ENCODE measurements at places on chromosomes 12 and 14.

GRCh38 chr14:69848156-69848555 is 31.1 kb upstream of the SMOC1 start:
- no peak for DNase-seq

DNA sequence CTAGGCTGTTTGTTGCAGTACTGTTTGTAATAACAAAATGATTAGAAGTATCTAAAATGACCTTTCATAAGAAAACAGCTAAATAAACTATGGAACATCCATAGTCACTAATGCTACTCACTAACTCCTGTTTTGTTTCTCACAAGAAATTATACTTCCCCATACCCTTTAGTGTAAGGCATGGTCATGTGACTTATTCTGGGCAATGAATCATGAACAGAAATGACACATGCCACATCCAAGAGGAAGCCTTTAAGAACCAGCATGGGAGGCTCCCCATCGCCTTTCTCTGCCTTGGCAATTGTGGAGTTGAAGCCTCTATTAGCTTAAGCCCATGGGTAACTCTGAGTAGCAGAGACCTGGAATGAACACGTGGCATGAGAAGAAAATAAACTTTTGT is 49.3 kb downstream of the KSR2 start:
- DNase-seq, result no peak

DNA sequence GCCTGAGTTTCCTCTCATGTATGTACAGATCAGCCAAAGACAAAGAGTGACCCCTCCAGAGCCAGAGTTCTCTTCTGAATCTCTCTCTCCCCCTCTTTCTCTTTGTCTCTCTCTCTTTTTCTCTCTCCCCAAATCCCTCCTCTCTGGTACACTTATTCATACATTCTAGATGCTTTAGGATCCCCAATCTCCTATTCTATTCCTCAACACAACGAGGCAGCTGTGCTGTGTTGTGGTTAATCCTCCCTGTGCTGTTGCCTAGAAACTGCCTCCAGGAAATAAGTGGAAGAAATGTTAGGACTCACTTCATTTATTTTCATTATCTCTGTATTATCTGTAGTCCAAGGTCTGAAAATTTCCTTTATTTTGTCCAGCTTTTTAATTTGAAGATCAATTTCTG is 350.5 kb upstream of the OR4E1 start:
- no peak for DNase-seq

DNA sequence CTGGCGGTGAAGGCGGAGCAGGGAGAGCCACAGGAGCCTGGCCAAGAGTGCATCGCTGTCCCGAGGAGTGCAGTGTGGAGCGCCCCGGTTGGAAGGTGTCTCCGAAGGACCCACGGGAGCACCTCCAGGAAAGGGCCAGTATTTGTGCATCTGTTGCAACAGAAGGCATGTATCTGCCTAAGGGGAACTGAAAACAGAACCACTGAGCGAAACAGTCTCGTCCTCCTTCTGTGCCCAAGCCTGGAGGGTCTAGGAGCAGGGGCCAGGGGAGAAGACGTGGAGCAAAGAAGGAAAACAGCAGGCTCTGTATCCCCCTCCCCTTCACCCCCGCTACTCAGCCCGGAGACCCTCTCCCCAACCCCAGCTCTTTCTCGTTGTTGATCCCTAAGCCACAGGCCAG is 5.3 kb upstream of the LRRC10 start:
- no peak for DNase-seq

- no peak for DNase-seq
Measured at GRCh38 chr12:108633534-108634248, at the start of gene SELPLG. SELPLG (minus strand) TSS chr12:108633894; CDS start chr12:108624307, 9,587 bp downstream.

DNA sequence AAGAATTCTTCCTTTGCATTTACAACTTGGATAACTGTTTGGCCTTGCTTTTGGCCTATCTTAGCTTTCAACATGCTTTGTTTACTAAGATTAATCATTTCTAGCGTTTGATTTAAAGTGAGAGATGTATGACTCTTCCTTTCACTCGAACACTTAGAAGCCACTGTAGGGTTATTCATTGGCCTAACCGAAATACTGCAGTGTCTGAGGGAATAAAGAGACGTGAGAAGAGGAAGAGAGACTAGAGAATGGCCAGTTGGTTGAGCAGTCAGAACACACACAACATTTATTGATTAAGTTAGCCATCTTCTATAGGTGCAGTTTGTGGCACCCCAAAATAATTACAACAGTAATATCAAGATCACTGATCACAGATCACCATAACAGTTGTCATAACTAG is 62.3 kb upstream of the CCDC175 start:
- DNase-seq, result no peak

DNA sequence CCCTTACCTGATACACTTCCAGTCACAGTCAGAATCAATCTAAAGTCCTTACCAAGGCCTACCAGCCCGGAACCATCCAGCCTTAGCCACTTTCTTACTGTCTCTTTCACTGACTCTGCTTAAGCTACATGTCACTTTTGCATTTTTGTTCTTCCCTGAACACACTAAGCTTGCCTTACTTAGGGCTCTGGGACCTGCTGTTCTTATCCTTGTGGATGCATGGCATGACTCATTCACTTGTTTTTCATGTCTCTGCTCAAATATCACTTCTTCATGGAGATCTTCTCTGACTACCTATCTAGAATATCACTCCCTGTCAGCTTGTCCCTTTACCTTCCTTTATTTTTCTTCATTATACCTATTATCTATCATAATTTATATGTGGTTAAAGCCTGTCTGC is 65.6 kb upstream of the ZDHHC17 start:
- DNase-seq, result no peak

DNA sequence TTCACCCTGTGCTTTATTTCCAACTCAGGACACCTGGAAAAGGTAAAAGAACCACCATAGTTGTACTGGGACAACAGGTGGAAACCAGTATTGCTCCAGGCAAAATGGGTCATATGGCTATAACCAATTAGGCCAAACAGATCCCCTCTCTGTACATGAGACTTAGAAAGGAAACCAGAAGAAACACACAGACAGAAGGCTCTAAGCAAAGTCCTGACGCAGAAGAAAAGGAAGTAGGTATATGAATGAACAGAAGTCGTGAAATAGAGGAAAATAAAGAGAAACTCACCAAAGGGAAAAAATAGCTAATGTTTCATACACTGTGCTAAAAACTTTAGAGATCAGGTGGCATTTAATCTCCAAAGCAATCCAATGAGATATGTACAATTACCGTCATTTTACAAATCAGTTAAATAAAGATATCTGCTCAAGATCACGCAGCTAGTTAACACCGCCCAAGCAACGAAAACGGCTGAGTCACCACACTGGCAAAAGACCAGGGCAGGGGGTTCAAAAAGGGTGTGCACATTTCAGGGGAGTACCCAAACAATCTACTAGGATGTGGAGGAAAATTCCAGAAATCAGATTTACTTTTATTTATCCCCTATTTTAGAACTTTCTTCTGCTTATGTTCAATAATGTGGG is 82.3 kb downstream of the ITPR2 start:
- no peak for DNase-seq

GRCh38 chr12:24948757-24949722 is at the start of gene BCAT1:
BCAT1 (minus strand) TSS chr12:24949101; CDS start chr12:24948932, 169 bp downstream.
- DNase-seq, result peak; percentile 31

GRCh38 chr12:25307818-25308217 is 57.1 kb upstream of the KRAS start:
- no peak for DNase-seq

DNA sequence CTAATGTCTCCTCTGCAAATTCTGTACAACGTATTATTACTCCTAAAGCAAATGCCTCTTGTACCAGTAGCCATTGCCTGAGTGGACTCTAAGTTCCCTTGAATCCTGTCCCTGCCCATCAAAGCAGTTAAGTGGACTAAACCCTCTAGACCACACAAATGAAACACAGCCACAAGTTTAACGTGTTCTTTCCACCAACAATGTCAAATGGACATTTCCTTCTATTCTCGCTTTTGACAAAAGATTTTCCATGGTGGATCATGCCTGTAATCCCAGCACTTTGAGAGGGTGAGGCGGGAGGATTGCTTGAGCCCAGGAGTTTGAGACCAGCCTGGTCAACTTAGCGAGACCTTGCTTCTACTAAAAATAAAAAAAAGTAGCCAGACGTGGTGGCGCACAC is 15.9 kb downstream of the CCDC88C start:
- DNase-seq, result no peak

GRCh38 chr12:8943565-8944186 is 5.8 kb downstream of the M6PR start:
- no peak for DNase-seq

- no peak for DNase-seq
Measured at GRCh38 chr14:100609331-100609870, 22.2 kb upstream of the BEGAIN start.

DNA sequence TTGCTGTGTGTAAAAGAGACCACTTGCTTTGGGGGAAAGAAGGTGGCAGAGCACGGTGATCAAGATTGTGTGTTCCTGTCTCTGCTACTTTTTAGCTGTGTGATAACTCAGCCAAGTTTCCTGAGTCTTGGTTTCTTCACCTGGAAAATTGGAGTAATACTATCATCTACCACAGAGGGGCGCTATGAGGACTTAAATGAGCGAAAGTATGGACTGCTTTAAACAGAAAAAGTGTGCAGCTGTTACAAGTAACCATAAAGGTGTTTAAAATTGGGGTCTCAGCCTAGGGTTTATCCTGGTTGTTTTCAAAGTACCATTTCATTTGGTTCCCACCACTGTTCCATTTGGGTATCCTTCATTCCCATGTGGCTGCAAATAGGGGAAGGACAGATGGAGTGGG is 65.9 kb upstream of the WSCD2 start:
- no peak for DNase-seq

DNA sequence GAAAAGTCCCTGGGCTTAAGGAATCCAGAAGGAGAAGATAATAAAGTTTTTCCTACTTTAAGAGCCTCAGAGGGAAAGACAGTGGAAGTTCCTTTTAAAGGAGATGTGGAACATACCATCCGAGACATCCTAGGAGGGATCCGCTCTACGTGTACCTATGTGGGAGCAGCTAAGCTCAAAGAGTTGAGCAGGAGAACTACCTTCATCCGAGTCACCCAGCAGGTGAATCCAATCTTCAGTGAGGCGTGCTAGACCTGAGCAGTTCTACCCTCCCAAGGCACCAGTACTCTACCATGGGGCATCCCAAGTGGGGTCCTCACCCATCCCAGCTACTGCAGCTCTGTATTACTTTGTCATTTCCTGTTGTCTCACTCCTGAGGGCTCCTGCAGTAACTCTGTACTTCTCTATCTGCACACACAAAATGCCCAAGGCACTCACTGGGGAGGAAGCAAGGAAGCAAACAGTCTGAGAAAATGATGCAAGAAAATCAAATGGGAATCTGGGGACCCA is 3.8 kb downstream of the TINF2 start:
- no peak for DNase-seq

GRCh38 chr12:50057000-50057841 is at the start of gene ASIC1:
ASIC1 (plus strand) TSS chr12:50057596; CDS start chr12:50058767, 1,171 bp downstream.
- peak; percentile 38 for DNase-seq

- DNase-seq, result no peak
Measured at GRCh38 chr12:12294215-12295005, 27.6 kb upstream of the LRP6 start.

DNA sequence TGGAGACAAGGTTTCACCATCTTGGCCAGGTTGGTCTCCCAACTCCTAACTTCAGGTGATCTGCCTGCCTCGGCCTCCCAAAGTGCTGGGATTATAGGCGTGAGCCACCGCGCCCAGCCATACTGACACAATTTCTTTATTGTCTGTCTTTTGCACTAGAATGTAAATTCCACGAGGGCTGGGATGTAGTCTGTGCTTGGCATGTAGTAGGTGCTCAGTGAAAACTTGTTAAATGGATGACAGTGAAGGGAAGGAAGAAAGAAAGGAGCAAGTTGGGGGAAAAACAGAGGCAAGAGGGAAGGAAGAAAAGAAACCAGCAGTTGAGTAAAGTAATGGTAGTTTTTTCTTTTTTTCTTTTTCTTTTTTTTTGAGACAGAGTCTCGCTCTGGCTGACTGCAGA is 53.1 kb downstream of the LIMA1 start:
- no peak for DNase-seq

GRCh38 chr14:104506461-104507253 is 72.9 kb upstream of the C14orf180 start:
- DNase-seq, result no peak

DNA sequence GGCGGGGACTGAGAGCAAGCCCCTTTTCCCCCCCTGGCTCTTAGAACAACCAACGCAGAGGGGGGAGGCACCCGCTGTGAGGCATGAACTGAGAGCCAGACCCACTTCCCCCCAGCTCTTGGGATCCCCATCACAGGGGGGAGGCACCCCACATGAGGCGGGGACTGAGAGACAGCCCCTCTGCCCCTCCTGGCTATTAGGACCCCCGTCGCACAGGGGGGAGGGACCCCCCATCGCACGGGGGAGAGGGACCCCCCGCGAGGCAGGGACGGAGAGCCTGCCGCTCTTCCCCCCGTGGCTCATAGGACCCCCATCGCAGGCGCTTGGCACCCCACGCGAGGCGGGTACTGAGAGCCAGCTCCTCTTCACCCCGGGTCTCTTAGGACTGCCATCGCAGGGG is 195.8 kb upstream of the PZP start:
- DNase-seq, result no peak

GRCh38 chr12:87827638-87828264 is 201.4 kb downstream of the C12orf50 start:
- no peak for DNase-seq

- no peak for DNase-seq
Measured at GRCh38 chr12:4293966-4294505, 20.5 kb downstream of the CCND2 start.

DNA sequence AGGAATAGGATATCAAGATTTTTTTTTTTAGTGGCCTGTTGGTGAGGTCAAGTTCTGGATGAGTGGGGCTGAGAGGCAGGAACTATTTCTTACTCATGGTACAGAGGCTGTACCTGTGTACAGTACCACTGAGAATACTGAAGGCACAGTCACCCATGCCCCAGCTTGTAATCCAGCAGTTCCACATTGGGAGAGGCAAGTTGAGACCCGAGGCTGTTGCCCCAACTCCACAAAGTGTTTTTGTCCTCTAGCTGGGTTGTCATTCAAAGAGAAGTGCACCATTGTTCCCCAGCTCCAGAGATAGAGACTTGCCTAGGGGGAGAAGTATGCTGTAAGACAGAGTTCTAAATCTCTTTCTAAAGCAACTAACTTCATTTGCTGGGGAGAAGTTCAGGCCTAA is 38.7 kb downstream of the ARID2 start:
- DNase-seq, result no peak

GRCh38 chr12:26821212-26821701 is 11.7 kb downstream of the ITPR2 start:
- DNase-seq, result no peak

GRCh38 chr12:82930301-82930700 is 243.6 kb downstream of the TMTC2 start:
- DNase-seq, result no peak

- DNase-seq, result no peak
Measured at GRCh38 chr12:12357719-12358461, 1.0 kb downstream of the BORCS5 start.

DNA sequence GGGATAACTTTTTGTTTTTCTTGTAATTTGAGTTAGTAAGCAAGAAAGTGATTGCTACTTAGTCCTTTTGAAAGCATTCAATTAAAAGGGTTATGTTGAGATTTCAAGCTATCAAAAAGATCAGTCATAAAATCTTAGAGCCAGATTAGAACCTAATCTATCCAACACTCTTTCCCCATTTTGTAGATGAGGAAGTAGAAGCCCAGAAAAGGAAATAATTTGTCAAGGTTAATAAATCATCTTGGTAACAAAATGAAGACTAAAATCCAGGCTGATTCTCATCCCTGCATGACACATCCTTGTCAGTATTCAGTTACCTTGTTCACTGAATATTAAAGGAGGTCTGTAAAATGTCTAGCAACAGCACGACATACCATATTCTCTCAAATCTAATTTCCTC is 26.5 kb downstream of the PPP1R13B start:
- no peak for DNase-seq
